Stimulated activated CD8-positive, alpha-beta memory T cell treated with anti-CD3 and anti-CD28 coated beads, Interleukin-7, amount 100 ng/mL, for 1 hour (primary cell): ENCODE measurements at places on chromosomes 4 and X.

GRCh38 chr4:128686810-128687209, 122.7 kb upstream of the JADE1 start:
- no peak for DNase-seq

DNA sequence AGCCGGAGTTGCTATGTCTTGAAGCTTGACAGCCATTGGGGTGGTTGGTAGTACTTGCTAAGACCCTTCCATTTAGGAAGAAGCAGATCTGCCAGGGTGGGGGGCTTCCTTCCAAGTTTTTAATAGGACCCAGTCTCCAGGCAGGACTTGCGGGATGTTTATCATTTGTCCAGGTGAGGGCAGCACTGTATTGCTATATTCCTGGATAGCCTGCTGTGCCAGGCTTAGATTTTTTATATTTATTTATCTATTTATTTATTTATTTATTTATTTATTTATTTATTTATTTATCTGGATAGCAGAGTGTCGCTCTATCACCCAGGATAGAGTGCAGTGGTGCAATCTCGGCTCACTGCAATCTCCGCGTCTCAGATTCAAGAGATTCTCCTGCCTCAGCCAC, 87.4 kb upstream of the CT45A1 start:
- no peak for DNase-seq

GRCh38 chrX:72685810-72686456, 28.2 kb downstream of the PHKA1 start:
- DNase-seq, result no peak

DNA sequence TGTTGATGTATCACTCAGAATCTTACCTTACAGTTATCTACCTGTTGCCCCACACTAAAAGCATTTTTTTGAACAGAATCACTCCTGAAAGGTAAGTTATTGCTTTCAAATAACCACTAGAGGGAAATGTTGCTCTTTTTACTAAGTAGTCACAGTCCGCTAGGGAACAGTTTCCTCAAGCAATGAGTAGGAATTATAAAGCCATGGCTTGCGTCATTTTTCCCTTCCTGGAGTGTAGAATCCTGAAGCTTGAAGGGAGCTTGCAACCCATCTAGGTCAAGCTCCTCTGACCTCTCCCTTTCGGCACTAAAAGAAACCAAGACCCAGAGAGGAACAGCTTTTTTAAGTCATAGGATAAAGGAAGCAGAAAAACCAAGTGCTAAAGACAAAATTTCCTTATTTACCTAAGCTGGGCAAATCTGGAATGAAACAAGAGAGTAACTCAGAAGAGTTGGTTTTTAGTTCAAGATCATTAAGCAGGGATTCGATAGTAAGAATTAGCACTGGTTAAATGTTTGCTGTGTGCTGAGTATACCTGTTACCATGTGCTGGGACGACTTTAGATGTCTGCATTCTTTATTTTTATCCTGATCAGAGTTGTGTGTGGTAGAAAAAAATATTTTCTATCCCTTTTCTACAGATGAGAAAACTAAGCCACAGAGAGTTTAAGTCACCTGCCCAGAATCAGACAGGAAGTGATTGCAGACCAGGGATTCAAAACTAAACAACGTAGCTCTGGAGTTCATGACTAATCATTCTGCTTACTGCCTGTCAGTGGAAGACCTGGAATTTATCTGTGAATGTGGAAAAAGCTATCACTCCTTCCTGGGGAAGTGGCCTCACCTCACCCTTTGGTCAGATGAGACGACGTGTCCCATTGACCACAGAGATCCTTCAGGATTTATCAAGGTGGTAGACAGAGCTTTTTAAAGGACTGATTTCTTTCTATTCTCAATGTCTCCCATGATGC, 631.5 kb downstream of the RAB28 start:
- DNase-seq, result no peak

DNA sequence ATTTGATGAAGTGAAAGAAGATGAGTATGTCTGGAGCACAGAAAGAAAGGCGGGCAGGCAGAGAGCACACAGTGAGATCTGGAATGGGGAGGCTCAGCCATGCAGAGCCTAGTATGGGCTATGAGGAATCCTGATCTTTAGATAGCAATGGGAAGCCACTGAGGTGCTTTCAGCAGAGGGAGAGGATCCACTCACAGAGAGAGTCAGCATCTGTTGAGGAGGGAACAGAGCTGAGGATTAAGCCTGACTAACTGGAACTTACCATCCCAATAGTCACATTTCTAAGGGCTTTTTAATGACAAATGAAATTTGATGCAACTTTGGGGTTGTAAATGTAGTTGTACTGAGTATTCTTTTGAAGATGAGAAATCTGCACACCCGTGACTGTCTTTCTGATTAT, 20.6 kb upstream of the FGFBP2 start:
- no peak for DNase-seq

GRCh38 chrX:49139713-49140112, 16.2 kb upstream of the GPKOW start:
- no peak for DNase-seq

DNA sequence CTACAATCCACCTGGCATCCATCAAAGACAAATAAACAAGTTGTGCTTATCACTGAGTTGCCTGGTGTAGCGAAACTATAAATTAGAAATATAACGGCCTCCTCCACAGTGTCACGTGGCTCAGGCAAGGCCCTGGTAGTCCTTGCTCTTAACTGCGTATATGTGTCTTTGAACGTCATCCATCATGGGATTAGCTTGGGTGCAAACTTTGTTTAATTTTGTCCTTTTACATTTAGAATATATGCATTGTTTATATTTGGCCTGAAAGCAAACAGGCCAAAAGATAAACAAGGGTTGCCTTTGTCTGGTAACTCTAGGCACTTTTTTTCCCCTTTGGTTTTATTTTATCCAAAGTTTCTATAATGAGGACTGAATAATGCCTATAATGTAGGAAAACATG, 184.9 kb downstream of the KIT start:
- no peak for DNase-seq

GRCh38 chrX:124605511-124605910, 259.1 kb downstream of the SH2D1A start:
- no peak for DNase-seq
